ENCODE measurements at places on chromosomes 1 and 21.

DNA sequence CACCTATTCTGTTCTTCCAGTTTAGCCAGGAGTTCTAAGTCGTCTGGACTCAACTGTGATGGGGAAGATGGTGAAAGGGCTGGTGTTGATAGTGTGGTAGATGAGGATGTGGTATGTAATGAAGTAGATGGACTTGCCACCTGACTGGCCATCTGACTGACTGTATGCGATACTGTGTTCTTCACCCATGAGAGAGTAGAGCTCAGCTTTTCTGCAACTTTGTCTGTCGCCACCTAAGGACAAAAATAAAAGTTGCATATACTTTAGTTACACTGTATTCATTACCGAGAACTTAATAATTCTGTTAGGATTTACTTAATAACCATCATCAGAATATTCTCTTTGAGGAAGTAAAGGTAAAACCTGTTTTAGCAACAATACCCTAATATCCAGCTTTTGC lies 48.5 kb downstream of the EVI5 start:
- DNase-seq: peak; percentile 4

DNA sequence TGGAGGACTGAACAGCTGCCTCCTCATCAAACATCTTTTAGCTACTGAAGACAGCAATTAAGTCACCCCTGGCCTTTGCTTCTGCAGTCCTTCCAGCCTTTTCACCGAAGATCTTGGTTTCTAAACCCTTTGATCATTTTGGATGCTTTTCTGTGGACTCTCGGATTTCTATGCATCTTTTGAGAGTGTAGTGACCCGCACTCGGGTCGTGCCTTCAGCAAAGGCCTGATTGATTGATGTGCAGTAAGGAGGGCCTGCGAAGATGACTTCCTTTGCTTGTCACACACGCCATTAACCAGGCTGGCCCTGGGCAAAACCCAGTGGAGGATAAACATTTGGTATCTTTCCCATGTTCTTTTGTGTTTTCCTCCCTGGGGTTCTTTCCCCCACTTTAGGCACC lies 157.5 kb upstream of the CD34 start:
- DNase-seq: no peak

GRCh38 chr1:55167224-55167871 lies 47.8 kb downstream of the USP24 start:
- DNase-seq: no peak

DNA sequence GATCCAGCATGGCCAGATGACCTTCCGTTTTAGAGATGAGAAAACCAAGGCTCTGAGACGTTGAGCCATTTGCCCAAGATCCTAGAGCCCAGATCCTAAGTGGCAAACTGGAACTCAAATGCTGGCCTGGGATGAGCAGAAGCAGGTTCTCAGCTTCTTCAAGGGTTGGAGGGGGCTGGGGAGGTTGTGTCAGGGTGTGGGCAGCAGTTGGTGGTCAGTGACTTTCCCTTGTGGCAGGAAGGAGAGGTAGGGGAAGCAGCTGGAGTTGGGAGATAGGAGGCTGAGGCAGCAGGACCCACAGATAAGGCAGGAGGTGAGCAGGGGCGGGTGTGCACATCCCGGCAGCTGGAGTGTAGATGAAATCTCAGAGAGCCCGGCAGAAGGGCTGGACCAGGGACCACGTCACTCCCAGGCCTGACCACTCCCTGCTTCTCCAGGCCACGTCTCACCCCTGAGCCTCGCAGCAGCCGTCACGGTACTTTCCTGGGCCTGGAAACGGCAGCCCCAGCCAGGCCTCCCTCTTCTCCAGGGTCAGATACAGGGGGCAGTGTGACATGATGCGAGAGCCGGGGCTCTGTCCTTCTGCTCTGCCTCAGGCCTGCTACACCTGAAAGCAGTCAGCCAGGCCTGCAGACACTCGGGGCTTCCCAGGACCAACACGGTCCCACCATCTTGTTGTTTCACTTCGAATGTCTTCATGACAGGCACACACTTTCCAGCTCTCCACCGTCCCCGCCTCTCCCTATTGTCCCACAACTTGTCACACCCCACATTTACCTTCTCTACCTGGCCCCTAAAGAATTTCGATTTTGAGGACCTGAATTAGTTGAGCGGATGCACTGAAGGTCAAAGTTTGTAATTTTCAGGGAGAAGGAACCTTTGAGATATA lies 11.5 kb upstream of the LAPTM5 start:
- no peak for DNase-seq

DNA sequence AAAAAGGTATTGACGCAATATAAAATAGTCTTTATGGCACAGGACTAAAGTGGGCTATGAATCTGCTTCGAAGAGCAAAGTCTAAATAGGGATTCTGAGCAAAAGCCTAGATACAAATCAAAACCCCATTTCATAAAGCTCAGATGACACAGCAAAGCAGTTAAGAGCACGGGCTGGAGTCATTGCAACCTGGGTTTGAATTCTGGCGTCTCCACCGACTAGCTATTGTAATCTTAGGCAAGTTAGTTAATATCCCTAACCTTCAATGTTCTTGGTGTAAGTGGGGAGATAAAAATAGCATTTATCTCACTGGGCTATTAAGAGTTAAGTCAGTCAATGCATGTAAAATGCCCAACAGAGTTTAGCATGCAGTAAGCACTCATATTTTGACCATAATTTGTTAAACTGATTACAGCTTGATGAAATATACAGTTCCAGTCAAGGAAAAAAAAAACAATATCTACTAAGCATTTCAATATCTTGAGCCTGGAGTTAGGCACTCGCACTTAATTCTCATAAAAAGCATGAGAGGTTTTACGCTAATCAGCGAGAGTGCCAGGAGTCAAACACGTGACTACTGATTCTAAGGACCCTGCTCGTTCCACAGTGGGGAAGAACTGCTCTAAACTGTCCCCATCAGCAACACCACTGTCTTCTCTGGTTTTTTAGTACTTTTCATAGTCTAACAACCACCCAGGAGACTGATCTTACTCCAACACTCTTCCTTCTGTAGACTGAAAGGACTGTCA lies 75.5 kb downstream of the JAK1 start:
- DNase-seq: no peak

DNA sequence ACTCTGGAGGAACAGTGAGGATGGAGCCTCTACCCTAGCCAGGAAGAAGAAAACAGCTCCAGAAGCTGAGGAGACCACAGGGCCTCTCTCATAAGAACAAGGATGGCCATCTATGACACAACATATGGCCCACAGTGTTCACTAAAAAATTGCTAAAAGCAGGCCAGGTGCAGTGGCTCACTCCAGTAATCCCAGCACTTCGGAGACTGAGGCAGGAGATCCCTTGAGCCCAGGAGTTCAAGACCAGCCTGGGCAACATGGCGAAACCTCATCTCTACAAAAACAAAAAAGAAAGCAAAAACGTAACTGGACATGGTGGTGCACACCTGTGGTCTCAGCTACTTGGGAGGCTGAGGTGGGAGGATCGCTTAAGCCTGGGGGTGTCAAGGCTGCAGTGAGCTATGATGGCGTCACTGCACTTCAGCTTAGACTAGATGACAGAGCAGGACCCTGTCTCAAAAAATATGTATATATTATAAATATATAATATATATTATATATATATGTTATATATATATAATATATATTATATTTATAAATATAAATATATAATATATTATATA lies 103.1 kb downstream of the TOMM20 start:
- DNase-seq: no peak

DNA sequence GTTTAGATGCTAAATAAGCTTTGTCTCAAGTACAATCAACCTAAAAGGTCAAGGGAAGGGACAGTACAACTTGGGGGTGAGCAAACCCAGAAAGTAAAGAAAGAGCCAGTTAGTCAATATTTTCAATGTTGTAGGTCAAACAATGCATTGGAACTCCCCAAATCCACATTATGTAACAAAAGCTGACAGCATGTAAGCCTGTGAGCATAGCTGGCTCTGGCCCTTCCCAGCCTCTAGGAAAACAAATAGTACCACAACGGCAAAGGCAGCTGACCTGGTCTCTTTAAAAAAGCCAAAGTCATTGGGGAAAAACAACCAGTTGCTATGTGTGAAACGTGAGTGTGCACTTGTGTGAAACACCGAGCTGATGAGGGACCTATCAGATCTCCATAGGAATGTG lies 3.4 kb downstream of the CBR1 start:
- DNase-seq: no peak

DNA sequence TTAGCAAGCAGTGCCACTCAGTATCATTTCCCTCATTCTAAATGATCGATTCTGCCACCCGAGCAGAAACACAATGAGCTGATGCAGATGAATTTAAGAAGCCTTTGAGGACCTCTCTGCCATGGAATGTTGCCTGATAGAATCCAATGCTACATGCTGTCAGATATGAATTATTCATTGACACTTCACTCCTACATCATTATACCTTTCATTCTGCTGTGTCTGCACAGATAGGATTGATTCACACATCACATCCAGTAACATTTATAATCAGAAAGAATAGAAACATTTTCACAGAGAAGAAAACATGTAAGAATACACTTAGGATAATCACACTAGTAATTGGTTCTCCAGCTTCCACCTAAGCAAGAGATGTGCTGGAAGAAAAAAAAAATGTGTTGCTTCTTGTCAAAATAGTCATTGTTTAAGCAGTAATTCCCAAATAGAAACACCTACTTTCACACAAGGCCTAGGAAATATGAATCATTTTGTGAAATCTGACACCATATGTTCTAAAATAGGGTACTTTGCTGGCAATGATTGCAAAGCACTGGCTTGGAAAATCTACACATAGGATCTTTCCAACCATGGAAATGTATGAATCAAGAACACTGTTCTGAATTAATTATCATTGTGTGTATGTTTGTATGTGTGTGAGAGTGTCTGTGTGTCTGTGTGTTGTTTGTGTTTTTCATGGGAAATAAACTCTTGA lies 110.1 kb downstream of the GRIK1 start:
- no peak for DNase-seq

DNA sequence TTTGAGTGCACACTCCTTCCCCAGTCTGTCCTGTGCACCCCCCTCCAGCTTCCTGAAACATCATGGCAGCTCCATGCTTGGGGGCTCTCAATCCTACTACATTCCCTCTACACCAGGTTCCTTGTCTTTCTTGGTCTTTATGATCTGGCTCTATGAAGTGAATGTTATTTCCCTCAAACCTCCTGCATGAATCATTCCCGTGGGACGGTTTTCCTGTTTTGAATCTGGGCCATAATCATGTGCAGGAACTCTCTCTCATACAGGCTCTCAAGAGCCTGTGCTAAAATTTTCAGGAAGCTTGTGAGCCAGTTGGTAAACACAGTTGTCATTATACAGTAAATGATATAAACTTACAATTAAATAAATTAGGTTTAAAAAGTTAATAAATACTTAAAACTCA lies 89.8 kb upstream of the KCNE2 start:
- no peak for DNase-seq

DNA sequence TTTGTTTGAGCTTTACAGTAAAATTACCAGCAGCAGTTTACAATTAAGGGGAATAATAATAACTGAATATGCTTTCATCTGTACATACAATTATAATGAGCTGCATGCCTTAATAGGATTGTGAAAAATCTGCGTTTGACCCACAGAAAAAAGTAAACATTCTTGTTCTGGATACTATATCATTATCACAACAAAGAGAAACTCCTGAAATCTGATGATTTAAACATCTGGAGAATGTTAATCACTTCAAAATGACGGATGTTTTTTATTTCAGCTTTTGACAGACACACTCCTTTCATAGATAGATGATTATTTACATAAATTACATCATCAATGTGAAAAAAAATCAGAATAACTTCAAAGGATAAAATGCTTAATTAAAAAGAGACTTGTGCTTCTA lies 58.5 kb downstream of the TYW3 start:
- no peak for DNase-seq

DNA sequence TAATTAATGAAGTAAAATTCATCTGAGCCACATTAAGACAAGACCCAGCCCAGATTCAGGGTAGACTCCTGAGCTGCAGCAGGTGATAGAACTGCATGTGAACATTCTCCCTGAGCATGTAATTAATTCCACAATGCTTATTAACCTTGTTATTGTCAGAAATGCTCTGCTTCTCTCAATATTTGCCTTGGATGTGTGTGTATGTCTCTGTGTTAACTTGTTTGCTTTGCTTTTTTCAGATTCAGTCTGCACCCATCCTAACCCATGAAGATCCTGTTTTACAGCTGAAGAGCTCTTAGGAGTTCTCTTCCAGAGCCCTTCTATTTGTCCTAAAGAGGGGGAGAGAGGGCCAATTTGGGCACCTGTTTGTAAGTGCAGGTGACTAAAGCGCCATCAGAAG lies 143.2 kb upstream of the BMP8A start:
- peak; percentile 20 for DNase-seq

GRCh38 chr1:12001249-12001917 lies 17.9 kb upstream of the MIIP start:
- no peak for DNase-seq

GRCh38 chr21:28473530-28474220 lies 519.0 kb downstream of the LTN1 start:
- no peak for DNase-seq

GRCh38 chr1:47478090-47478489 lies 40.2 kb downstream of the FOXD2 start:
- DNase-seq: no peak

DNA sequence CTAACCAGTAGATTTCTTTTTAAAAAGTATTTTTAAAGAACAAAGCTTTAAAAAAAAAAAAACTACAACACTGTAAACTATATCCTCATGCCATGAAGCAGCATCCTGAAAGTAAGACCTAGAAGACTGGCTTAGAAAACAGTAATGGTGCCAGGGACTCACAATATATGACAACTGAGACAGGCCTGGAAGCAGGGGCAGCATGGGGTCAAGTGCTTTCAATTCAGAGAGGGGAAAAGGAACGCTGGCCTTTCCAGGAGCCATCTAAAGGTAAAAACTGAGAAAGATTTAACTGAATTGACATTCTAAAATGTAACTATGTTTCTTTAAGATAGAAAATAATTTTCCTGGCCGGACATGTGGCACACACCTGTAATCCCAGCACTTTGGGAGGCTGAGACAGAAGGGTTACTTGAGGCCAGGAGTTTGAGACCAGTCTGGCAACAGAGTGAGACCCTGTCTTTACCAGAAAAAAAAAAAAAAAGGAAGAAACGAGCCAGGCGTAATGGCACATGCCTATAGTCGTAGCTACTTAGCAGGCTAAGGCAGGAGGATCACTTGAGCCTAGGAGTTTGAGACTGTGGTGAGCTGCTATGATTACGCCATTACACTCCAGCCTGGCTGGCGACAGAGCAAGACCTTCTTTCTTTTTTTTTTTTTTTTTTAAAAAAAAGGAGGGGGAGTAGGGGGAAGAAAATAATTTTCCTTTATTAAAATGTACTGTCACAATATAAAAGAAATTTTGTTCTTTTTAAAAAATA lies 54.1 kb downstream of the SLC35D1 start:
- DNase-seq: no peak

- DNase-seq: no peak
These were observed 95.5 kb downstream of the TNFSF18 start for GRCh38 chr1:172955161-172955815.

DNA sequence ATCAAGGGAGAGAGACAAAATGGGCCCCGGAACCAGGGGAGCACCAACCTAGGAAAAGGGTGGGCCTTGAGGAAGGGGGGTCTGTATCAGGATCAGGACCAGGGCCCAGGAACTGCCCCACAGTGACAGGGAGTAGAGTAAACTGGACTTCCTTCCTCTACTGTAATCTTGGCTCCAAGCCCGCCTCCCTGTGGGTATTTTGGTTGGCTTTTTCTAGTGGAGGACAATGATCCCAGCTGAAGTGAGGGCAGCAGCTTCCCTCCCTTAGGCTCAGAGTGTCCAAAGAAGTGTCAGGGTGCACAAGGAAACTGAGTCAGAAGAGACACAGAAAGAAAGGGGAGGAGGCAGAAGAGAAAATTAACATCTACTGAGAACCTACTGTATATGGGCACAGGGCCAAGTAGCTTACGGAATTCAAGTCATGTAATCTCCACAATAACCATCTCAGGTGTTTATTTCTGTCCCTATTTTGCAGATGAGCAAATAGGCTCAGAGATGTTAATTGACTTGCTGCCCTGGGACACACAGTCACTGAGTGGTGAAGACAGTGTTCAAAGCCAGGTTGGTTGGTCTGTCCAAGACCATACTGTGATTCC lies 4.8 kb downstream of the UBQLN4 start:
- DNase-seq: no peak

Data from NCI-H1105 treated with DMSO at 0.1 percent for 48 hours (cell line).